ENCODE measurements at places on chromosomes 1 and 21.

GRCh38 chr21:38954588-38955004 lies 148.9 kb downstream of the ETS2 start:
- DNase-seq: no peak

- no peak for DNase-seq
Observed at GRCh38 chr21:37564924-37565529, 198.5 kb downstream of the DYRK1A start.

GRCh38 chr1:182035097-182035770 lies 26.3 kb downstream of the ZNF648 start:
- peak; percentile 48 for DNase-seq

- DNase-seq: peak; percentile 2
Observed at GRCh38 chr21:45525910-45526306, 16.3 kb downstream of the SLC19A1 start.

GRCh38 chr1:29179641-29180184 lies 2.0 kb downstream of the SRSF4 start:
- no peak for DNase-seq

- no peak for DNase-seq
Observed at GRCh38 chr1:70247768-70248167, 26.6 kb downstream of the SRSF11 start.

- DNase-seq: no peak
Observed at GRCh38 chr1:73359001-73359400, 839.0 kb downstream of the LRRIQ3 start.

DNA sequence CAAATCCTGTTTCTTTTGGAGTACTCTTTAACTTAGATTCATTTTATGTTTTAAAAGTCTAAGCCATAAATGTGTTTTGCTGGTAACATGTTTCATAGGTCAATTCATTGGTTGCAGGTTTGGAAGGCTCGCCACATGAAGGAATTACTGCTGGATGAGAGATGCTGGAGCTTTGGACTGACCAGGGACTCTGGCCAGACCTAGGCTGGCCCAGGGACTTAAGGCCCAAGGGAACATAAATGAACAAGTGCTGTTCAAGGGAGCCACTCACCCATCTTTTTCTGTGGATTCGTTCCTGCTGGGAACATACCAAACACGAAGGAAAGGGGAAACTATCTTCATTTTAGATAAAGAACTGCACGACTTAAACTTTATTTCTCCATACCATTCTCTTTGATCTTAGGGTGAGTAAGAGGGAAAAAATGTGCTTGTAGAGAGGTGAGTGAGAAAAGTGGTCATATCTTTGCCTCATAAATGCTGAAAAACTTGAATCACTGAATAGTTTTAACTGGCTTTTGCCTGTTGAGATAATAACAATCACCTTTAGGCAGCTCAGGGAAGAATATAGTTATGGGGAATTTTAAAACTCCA lies 15.3 kb upstream of the SHCBP1L start:
- no peak for DNase-seq

DNA sequence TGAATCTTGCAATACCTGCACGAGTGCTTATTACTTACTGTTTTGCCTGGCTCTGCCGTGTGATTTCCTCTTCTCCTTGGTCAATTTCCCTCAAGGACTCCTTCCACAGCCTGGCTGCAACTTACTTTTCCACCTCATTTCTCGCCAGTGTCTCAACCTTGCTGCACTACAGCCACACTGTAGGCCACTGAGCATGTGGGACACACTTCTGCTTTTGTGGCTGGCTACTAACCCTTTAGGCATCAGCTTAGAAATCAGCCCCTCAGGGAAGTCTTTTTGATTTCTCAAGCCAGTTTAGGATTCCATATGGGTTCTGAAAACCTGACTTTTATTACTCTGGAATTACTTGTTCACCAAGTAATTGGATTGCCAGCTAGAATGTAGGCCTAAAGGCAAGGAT lies 5.2 kb upstream of the DMRTB1 start:
- no peak for DNase-seq

DNA sequence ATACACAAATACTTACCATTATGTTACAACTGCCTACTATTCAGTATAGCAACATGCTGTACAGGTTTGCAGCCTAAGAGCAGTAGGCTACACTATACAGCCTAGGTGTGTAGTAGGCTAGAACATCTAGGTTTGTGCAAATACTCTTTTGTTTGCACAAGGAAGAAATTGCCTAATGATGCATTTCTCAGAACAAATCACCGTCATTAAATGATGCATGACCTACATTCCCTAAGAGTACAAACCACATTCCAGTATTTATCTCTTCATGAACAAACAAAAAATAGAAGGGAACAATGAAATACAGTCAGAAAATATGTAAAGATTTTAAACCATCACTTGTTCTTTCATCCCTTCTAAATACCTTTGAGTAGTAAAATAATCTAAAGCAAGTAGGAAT lies 109.7 kb upstream of the HP1BP3 start:
- DNase-seq: no peak

- DNase-seq: no peak
Observed at GRCh38 chr1:36425791-36426190, 24.5 kb downstream of the OSCP1 start.

- peak; percentile 54 for DNase-seq
Observed at GRCh38 chr1:24385160-24385940, 28.2 kb downstream of the STPG1 start.

DNA sequence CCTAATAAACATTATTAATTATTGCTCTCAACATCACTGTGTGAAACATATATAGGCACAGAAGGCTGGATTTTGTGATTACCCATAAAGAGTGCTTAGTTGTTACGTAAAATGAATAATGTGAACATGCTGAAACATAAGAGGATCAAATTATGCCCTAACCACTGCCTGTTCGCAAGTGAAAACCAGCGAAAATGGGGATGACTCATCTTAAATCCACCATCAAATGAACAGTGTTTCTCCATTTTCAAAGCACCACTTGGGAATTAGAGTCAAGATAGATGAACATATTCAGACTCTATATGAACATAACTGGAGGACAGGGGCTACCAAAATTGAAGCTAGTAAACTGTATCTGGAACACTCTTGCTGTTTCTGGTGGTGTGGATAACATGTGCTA lies 386.2 kb downstream of the HHIPL2 start:
- no peak for DNase-seq

GRCh38 chr1:231094421-231094820 lies 54.4 kb upstream of the FAM89A start:
- DNase-seq: no peak

DNA sequence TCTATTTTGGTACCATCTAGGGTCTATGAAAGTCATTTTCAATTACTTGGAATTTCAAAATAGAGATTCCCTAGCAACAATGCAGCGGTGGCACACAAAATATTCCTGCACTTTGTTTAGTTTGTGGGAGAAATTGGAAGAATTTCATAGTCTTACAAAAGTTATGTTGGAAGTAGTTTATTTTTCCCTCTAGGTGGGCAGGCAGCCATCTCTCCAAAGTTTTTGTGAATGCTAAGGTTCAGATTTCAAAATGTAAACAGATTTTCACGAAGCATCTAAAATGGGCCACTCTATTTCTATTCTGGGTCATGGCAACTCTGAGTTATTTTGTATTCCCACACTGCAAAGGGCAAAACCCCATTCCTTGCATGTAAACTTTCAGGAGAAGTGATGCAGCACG lies 8.0 kb downstream of the SMCP start:
- no peak for DNase-seq

DNA sequence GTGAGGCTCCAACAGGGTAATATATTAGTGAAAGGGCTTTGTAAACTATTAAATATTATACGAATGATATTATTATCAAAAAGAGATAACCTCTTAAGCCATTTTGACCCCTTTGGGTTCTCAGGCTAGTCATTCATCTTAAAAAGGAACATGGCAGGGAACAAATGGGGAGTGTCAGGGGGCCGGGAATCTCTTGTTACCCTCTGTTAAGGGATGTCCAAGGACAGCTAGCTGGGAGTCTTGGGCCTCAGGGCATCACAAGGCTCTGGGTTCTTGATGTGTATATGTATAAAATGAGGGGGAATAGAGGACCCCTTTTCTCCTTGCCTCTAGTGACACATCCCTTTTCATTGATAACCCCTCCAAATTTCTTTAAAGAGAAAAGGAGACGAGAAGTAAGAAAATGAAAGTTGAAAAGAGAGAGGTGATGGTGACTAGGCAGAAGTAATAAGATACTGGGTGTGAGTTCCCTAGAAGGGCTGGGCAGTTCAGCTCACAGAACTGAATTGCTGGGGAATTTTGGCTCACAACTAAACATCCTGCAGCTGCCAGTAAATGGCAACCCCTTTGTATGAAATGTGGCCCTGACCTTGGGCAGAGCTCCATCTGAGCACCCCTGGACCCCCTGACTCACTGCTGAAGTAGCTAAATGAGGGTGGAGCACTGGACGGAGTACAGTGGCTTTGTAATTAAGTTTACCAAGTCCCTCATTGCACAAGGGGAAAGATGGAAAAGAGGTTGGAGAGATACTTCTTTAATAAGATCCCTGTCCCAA lies 20.0 kb upstream of the ZNF326 start:
- no peak for DNase-seq

DNA sequence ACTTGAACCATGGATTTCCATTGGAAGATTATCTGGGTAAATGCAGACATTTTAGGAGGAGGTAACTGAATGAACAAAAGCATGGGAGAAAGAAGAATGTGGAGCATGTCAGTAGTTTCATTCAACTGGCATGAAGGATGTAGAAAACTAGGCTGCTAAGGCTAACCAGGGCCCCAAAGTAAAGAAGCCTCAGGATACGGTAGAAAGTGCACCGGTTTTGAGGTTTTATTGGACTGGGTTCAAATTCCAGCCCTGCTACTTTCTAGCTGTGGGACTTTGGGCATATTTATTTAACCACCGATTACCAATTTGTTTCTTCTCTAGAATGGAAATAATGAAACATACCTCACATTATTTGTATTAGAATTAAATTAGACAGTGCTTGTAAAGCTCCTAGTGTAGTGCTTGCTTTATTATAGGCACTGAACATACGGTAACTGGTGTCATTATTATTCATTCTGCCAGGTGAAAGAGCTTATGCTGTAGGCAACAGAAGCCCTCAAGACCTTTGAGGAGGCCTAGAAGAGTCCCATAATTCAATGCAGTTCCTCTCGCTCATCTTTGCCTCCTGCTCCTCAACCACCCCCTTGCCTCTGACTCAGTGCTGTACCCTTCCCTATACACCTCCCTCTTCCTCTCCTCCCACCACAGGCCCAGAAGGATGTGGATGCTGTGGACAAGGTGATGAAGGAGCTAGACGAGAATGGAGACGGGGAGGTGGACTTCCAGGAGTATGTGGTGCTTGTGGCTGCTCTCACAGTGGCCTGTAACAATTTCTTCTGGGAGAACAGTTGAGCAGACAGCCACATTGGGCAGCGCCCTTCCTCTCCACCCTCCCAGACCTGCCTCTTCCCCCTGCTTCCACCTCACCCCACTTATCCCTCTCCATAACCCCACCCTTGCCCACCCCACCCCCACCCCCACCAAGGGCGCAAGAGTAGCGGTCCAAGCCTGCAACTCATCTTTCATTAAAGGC lies 2.5 kb upstream of the CHTOP start:
- DNase-seq: peak; percentile 30
